ENCODE measurements at places on chromosomes 3 and 15.
A peak's percentile ranks its signal among the peaks of the same experiment; 100 is the strongest.

- DNase-seq, result peak; percentile 91
Observed at GRCh38 chr3:57227204-57227929, at the start of gene APPL1. TSS of gene APPL1 (plus strand) at chr3:57227729. CDS start at chr3:57227884, 155 bp downstream.

DNA sequence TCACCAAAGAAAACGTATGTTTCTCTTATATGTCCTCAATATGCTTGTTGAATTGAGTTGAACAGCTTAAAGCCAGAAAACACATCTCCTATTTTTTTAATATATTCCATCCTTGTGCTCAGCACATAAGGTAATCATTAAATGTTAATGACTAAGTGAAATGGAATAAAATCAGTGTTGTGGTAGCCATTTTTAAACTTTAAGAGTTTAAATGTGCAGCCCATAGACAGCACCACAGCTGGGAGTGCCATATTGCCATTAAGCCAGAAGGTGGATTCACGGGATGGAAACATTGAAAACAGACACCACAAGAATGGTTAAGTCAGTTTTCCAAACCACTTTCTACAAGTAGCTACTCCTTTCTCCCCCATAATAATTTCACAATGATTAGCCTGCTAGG lies 76.8 kb upstream of the C15orf61 start:
- DNase-seq, result no peak

- DNase-seq, result no peak
Observed at GRCh38 chr3:180529778-180530177, 72.2 kb upstream of the TTC14 start.

GRCh38 chr3:72324253-72324811 lies 523.9 kb downstream of the SHQ1 start:
- no peak for DNase-seq

DNA sequence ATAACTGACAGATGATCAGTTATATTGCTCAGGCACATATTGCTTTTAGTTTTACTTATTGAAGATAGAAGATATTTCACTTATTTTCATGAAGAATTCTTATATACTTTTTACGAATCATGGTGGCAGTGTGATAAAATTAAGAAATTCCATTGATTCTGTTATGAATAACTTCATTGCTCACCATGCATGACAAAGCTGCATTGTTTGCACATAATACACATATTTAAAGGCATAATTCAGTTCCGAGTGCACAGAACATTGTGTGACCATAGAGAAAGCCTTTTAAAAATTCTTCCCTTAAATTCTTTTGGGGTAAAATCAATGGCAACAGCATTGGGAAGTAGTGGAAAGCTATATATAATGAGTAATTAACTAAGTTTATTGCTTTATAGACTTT lies 82.5 kb upstream of the NAALADL2 start:
- DNase-seq, result no peak

- DNase-seq, result no peak
Observed at GRCh38 chr3:161148832-161149475, 43.8 kb upstream of the B3GALNT1 start.

DNA sequence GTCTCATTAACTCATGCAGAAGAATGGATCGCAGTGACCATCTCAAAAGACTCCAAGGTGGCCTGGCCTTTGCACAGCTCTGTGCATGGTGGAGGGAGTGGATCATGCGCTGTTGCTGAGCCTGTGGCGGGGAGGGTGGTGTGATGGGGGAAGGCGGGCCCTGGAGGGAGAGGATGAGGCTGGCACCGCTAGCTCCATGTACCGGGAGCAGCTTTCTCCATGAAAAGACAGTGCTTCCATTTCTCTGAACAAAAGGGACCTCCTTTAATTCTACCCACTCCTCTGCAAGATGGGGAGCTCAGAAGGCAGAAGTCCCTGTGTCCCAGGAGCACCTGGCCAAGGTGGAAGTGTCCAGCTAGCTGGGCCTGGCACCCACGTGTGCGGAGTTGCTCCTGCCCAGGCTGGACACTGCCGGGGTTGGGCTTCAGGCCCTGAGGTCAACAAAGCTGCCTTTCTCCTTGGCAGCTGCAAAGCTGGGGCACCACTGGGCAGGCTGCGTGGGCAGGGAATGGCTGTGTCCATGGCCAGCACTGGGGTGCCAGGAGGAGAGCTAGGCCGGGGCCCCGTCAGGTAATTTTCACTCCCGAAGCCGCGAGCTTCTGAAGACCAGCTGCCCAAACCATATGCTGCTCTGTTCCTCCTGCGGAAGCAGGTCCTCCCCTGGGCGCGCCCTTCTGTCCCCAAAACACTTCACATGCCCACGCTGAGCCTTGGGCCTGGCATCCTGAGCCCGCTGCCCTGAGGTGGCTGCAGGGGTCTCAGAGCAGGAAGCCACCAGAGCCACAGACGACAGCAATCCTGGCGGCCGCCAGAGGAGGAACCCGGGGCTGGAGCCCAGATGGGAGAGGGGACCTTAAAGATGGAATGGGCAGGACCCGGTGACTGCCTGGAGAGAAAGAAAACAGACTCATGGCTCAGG lies 6.4 kb downstream of the MAP6D1 start:
- no peak for DNase-seq

DNA sequence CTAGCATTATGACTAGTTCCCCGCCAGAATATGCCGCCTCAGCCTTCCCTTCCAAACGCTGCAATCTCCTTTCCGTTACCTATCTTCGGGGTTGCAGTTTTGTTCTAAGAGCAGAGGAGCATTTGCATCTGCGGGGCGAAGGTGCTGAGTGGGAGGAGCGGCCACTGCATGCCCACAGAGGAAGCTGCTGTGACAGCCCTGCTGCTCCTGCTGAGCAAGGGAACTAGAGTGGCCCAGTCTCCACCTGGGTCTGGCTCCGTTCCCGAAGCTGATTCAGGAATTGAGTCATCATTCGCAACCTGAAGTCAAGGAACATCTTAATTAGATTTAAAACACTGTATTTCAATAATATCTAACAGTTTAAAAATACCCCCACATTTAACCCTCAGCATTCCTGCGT lies 98.2 kb upstream of the TJP1 start:
- no peak for DNase-seq

- no peak for DNase-seq
Observed at GRCh38 chr3:126547721-126548120, 11.0 kb downstream of the C3orf22 start.

- no peak for DNase-seq
Observed at GRCh38 chr15:40283615-40284300, 894 bp upstream of the ANKRD63 start.

DNA sequence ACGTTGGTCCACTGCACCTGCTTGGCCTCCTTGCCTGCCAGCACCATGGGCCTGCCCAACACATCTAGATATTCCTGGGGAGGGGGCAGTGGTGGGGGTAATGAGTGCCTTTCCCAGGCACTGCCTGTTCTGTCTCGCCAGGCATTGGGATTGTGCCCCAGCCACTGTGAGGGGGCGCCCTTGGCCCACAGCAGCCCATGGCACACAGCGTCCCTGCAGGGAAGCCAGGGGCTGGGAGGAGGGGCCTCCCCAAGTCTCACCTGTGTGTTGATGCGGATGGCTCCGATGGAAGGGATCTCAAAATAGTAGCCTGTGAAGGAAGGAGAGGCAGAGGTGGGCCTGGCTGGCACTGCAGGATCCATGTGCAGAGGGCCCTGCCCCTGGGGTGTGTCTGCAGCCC lies 18.7 kb upstream of the TMEM115 start:
- no peak for DNase-seq

GRCh38 chr15:76181705-76182107 lies 121.9 kb downstream of the TMEM266 start:
- no peak for DNase-seq

DNA sequence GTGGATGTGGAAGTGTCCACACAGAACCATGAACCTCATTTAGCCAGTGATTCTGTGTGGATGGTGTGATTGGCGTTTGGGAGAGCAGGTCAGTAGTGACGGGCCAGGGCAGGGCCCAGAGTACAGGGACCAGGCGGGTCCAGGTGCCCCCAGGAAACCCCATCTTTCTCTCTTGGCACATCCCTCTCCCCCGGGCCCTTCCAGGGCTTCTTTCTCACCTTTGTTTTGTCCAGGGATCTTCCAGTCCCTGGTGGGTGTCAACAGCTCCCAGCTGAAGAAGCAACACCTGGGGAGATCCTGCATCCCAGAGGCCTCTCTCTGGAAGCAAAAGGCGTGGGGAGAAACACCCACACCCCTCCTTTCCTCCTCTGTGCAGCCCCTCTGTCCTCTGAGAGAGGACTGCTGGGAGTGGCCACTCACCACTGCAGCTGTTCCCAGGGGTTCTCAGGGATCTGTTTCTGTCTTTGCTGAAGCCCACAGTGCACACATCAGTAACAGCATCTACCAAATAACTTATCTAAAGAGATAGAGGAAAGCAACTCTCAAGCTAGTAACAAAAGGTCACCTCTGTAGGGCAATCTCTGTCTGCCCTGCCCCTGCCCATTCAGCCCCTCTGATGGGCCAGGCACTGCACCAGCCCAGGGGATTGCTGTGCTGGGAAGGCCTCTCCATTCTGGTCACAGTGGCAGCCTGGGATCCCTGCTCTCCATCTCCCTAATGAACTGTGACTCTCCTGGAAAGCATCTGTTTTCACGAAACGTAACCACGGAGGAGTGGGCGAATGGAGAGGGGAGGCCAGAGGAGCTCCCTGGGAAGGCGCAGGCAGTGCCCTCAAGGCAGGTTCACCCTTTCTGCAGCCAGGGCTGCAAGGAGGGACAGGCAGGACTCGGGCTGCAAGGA lies 98.3 kb upstream of the ALDH1A3 start:
- DNase-seq, result no peak

DNA sequence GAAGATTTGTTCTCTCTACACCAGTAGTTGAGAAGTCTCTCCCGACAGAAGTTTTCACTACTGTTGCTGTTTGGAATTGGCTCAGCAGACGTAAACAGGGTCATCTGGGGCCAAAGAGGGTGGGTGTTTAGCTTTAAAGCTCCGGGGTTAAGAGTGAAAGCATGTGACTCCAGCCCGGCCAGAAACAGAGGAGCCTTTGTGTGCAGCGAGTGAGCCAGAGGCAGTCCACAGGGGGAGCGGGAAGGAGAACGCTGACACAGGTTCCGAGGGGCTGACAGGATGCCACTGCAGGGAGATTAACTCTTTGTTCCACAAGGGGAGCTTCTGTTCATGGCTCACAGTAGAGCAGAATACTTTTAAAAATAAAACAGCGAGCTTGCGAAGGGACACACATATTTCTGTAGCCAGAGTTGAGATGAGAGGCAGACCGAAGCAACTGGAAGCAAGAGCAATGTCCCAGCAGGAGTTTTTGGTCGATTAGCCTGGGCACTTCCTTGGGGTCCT lies 26.9 kb downstream of the BMF start:
- peak; percentile 73 for DNase-seq

DNA sequence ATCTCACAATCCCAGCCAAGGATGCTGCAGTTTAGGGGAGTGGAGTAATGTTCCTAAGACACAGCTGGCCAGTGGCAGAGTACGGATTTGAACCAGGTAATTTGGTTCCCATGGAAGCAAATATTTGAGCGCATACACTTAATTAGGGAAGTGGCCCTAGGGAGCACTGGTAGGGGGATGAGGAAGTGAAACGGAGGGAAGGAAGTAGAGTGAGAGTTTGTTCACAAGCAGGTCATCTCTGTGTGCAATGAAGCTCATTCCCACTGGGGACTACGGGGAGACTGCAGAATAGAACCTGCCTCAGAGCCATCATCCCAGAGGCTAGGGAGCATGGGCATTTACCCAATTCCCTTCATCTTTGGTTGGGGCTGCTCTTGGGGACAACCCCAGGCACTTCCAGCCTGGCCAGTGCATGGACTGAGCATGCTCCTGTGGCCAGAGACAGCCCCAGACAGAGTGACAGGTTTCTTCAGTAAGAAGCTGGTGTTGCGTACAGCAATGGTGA lies 317.2 kb upstream of the PROK2 start:
- no peak for DNase-seq

DNA sequence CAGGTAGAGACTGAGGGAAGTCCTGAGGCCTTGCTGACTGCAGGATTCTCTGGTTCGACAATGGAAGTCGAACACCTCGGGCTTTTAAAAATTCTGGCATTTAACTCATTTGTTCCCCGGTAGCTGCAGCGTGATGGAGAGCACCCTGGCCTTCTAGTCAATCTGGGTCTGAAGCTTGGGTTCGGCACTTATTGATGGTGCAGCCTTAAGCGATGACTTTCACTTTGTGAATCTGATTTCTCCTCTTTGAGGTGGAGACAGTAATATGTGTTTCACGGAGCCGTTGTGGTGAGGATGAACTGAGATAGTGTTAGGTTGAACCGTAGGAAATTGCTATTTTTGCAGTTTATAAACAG lies 621 bp upstream of the PARP6 start:
- DNase-seq, result no peak

DNA sequence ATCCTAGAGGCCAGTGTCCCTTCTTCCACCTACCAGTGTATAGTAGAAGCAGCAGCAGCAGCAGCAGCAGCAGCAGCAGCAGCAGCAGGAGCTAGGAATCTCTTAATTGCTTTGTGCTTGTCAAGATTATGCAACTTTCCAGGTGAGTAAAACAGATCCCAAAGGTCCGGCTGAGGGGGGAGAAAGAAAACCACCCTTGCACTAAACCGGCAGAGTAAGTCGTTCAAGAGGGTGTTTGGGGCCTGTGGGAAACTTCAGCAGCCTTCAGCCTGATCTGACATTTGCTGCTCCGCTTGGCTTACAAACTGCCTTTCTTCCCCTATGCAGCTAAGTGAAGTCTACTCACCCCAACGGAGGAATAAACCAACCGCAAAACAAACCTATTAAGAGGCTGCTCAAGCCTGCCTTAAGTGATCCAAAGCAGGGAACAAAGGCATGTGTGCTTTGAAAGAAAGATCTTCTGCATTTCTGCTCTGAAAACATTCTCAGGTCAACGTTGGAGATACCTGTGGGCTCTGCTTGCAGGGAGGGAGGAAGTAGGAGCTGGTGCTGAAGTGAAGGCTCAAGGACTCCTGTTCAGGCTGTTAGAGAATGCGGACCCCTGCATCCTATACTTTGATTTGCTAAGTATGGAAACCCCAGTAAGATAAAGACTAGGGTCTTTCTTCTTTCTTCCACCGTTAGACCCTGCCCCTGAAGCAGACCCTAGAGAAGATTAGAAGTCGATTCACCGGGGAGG lies 35.7 kb upstream of the DLG1 start:
- DNase-seq, result peak; percentile 50

- DNase-seq, result no peak
Observed at GRCh38 chr3:32347343-32348125, 44.1 kb upstream of the CMTM7 start.

- DNase-seq, result no peak
Observed at GRCh38 chr15:100030586-100031229, 297.5 kb upstream of the LYSMD4 start.

DNA sequence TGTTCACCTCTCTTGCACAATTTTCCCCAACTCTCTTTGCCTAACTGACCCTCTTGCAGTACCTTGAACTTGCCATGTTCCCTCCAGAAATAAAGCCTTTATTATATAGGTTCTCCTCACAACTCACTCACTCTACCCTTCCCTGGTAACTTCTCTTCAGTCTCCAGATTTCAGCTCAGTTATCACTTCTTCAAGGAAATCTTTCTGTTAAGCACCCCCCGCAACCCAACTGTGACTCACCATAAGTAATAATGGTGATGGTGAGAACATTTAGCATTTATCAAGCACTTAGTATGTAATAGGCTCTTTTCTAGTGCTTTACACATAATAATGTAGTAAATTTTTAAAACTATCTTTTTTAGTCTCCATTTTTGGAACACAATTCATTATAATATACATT lies 8.1 kb upstream of the OR5K1 start:
- DNase-seq, result no peak

- no peak for DNase-seq
Observed at GRCh38 chr15:88788816-88789215, 14.4 kb upstream of the ACAN start.
